ENCODE measurements at places on chromosomes 13 and 19.

DNA sequence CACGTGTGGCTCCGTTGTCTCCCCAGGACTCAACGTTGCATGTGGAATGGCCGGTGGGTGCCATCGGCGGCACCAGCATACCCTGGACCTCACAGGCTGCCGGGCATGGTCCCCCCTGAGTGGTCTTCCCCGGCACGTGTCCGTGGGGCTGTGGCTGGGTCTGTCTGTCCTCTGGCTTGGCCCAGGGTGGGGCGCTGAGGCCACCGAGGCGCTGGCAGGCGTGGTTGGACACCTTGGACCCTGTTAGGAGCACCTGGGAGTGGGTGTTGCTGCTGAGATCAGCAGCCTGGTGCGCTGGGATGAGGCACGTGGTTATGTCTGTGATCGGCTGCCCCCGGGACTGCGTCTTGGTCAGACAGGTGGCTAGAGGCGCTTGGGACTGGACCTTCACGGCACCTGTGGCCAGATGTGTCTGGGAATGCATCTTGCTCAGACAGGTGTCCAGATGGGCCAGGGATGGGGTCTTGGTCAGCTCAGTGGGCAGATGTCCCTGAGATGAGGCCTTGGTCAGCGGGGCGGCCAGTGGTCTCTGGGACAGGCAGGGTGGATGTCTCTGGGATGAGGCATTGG lies 9.2 kb downstream of the IQCN start:
- no peaks in the 10 kb centered on the region for H3K27me3 ChIP-seq
- H3K27ac ChIP-seq = no peak overlapping the region
- DNase-seq = no peak
- peaks cover 9% of the 10 kb centered on the region for H3K36me3 ChIP-seq
- no peaks in the 10 kb centered on the region for H3K4me1 ChIP-seq

- no peak overlapping the region for H3K27ac ChIP-seq
- no peaks in the 10 kb centered on the region for H3K4me1 ChIP-seq
- no peak for DNase-seq
- H3K36me3 ChIP-seq = no peaks in the 10 kb centered on the region
Observed at GRCh38 chr19:31962561-31962996, 382.8 kb upstream of the ZNF507 start.

GRCh38 chr13:108889324-108889984 lies 260.0 kb downstream of the MYO16 start:
- H3K36me3 ChIP-seq = no peaks in the 10 kb centered on the region
- DNase-seq = no peak
- no peak overlapping the region for H3K27ac ChIP-seq
- H3K4me3 ChIP-seq = no peak overlapping the region
- H3K27me3 ChIP-seq = no peaks in the 10 kb centered on the region

DNA sequence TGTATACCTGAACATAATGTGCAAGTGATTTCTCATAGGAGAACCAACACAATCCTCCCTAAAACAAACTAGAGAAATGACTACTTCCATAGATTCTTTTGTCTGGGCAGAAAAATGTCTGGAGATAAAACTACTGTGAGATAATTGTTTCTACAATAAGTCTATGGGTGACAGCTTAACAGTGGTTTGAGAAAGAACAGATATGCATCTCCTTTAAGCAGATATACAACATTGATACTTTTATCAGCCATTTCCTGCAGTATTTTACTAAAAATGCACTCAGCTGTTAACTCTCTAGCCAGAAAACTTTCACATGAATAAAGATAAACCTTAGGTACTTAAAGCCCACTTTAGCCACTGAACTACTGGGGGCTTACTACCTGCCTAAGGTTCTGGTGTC lies 1132.4 kb downstream of the EFNB2 start:
- no peaks in the 10 kb centered on the region for H3K36me3 ChIP-seq
- no peak overlapping the region for H3K27ac ChIP-seq
- no peaks in the 10 kb centered on the region for H3K4me1 ChIP-seq
- no peaks in the 10 kb centered on the region for H3K27me3 ChIP-seq
- H3K4me3 ChIP-seq = no peak overlapping the region
- DNase-seq = no peak

DNA sequence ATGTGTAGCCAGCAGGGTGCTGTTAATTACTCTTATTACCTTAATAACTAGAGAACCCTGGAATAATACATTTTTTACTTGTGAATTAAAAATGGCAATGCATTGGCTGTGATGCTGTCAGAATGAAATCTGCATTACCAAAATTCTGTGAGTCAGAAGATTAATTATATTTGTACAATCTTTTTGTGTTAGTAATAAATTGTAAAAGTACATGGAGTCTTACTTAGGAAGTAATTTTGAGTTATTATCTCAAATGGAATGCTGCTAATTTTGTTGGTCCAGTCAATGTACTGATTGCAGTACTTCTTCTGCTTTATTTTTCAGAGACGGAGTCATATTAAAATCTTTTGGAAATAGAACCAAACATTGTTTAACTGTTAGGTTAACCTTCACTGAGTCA lies 152.0 kb upstream of the SLC10A2 start:
- H3K36me3 ChIP-seq = no peaks in the 10 kb centered on the region
- no peaks in the 10 kb centered on the region for H3K4me1 ChIP-seq
- no peaks in the 10 kb centered on the region for H3K27me3 ChIP-seq
- DNase-seq = no peak

GRCh38 chr13:75372517-75372916 lies 109.5 kb downstream of the TBC1D4 start:
- H3K36me3 ChIP-seq = no peaks in the 10 kb centered on the region
- no peaks in the 10 kb centered on the region for H3K27me3 ChIP-seq
- no peak overlapping the region for H3K27ac ChIP-seq
- DNase-seq = peak; percentile 15

DNA sequence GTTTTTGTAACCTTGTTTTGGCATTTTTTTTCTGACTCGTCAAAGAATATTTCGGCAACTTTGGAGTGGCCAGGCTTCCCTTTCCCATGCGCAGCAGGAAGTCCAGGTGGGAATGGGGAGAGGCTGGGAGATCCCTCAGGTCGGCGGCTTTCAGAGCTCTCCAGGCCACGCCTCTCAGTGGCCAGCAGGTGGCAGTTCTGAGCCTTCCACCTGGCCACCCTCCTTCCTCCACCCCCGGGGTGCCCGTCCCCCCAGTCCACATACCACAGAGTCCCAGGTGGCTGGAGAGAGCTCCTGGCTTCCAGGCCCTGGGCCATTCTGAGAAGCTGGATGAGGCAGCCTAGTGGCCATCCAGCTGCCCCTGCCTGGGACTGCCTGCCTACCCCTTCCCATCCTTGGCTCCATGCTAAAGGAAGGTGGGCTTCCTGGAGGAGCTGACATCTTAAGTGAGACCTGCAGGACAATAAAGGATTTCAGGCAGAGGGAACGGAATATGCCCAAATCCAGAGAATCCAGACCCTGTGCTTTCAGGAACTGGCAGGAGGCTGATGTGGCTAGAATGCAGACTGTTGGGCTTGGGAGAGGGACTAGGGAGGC lies 46.3 kb downstream of the CCNE1 start:
- peaks cover 7% of the 10 kb centered on the region for H3K27me3 ChIP-seq
- no peak overlapping the region for H3K27ac ChIP-seq
- H3K4me1 ChIP-seq = no peaks in the 10 kb centered on the region
- H3K4me3 ChIP-seq = no peak overlapping the region

DNA sequence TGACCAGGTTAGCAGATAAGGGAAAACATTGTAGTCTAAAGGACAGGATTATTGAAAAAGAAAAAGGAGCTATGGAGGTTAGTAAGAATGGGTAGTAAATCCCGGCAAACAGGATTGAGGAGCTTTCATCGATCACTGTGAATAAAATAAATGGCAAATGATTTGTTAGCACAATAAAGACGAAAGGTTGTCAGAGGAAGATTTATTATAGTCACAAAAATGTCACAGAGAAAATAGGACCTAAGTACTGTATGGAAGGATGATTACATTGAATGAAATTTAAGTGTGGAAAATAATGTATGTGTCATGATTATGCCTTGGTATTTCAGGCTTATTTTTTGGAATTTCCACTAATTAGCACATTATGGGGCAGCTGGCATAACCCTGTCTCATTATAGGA lies 519.2 kb upstream of the SLITRK6 start:
- no peak overlapping the region for H3K27ac ChIP-seq
- no peaks in the 10 kb centered on the region for H3K27me3 ChIP-seq
- H3K4me3 ChIP-seq = no peak overlapping the region
- no peak for DNase-seq
- H3K4me1 ChIP-seq = no peaks in the 10 kb centered on the region
- no peaks in the 10 kb centered on the region for H3K36me3 ChIP-seq

- H3K4me3 ChIP-seq = no peak overlapping the region
- no peak for DNase-seq
- H3K4me1 ChIP-seq = no peaks in the 10 kb centered on the region
- H3K27me3 ChIP-seq = no peaks in the 10 kb centered on the region
- H3K36me3 ChIP-seq = no peaks in the 10 kb centered on the region
Observed at GRCh38 chr13:34360702-34361101, 542.8 kb downstream of the RFC3 start.

DNA sequence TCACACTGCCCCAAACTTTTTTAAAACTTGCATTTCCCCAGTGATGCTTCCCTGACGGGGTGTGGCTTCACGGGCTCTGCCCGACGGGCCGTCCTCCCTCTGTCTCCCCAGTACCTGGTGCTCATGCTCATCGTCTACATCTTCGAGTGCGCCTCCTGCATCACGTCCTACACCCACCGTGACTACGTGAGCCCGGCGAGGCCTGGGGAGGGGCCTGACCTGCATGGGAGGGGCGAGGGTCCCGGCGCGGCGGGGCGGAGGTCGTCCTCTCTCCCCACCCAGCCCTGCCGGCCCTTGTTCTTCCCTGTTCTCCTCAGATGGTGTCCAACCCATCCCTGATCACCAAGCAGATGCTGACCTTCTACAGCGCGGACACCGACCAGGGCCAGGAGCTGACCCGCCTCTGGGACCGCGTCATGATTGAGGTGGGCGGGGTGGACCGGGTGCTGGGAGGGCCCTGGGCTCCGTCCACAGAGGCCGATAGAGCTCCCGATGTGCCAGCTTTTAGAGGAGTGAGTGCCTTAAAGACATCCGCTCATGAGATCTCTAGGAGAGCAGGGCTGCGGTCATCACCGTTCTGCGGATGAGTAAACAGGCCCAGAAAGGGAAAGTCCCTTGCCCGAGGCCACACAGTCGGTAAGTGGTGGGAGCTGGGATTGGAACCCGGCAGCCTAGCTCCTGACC lies 6.9 kb downstream of the UPK1A start:
- peak overlapping the region; percentile 46 for H3K4me3 ChIP-seq
- H3K27ac ChIP-seq = no peak overlapping the region
- H3K27me3 ChIP-seq = peaks cover 3% of the 10 kb centered on the region

DNA sequence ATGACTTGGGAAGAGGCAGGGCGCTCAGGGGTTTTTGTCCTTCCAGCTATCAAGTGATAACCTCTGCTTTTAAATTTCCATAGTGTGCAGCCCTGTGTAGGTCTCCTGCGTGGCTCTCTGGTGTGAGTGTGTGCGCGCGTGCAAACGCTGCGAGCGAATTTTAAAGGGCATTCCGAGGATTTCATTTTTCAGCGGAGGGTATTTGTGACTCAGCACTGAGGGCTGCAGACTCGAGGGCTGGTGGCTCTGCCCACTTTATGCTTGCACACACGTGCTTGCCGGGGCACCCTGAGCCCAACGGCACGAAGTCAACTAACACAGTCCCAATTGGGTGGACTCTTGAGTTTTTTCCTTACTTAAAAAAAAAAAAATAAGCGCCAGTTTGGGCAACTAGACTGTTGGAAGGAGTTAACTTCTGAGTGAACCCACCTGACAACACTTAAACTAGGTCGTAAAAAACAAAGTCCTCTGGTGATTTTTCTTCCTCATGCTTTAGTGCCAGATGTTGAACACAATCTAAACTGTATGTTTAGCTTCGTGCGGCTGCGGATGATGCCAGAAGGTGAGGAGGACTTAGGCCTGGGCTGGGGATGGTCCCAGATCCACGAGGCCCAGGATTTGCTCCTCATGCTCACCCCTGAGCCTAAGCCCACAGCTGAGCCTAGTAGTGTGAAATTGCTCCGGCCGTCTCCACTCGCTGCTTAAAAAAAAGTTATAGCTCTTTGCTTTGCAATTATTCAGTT lies 2.1 kb downstream of the FGF9 start:
- no peaks in the 10 kb centered on the region for H3K27me3 ChIP-seq
- H3K27ac ChIP-seq = no peak overlapping the region
- DNase-seq = no peak
- H3K4me3 ChIP-seq = peak overlapping the region; percentile 70

DNA sequence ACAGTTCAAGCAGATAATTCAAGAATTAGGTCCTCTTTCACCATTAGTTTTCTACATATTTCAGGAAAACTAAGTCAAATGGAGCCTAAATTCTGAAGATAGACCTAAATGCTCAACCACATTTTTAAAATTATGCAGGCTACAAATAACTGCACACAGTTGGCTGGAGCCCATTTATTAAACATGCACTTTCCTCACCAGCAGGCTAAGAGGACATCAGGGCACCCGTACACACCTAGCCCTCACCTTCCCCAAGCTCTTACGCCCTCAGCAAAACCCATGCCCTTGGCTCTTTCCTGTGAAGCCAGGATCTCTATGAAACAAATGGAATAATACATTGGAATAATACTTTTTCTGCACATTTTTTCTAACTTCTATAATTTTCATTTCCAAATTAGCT lies 18.2 kb downstream of the IRS2 start:
- H3K4me3 ChIP-seq = no peak overlapping the region
- no peak for DNase-seq
- no peaks in the 10 kb centered on the region for H3K27me3 ChIP-seq
- no peaks in the 10 kb centered on the region for H3K4me1 ChIP-seq
- H3K27ac ChIP-seq = no peak overlapping the region

DNA sequence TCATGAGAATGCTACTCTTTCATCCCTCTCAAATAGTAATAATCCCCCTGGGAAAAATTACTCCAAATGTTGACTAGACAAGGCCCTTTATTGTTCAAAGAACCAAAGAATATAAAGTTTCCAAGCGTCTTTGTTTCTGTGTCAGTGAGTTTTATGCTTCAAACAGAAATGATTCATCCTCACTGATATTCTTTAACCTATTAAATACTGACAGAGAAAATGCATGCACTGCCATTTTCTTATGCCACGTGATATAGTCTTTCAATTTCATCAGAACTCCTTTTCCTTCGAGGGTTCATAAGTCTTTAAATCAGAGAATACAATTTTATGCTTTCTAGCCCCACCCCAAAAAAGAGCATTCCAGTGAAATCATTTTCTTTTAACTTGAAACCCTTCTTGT lies 211.6 kb downstream of the SHISA2 start:
- H3K27me3 ChIP-seq = no peaks in the 10 kb centered on the region
- no peaks in the 10 kb centered on the region for H3K36me3 ChIP-seq
- no peak for DNase-seq
- H3K27ac ChIP-seq = no peak overlapping the region
- H3K4me3 ChIP-seq = no peak overlapping the region

DNA sequence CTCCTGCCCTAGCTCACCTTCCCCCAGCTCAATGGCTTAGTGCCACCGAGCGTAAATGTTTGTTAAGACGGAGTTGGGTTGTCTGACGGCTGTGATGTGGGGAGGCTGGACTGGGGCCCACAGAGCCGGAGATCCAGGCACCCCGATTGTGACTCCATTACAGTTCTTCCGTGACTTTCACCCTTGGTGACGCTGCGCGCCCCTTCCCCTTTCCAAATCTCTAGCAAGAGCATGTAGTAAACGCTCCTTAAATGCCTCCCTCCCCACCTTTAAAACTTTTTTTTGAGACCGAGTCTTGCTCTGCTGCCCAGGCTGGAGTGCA lies 829 bp downstream of the REEP6 start:
- no peak for DNase-seq
- no peak overlapping the region for H3K4me3 ChIP-seq
- no peaks in the 10 kb centered on the region for H3K27me3 ChIP-seq
